Glutamatergic neuron (in vitro differentiated cells): ENCODE measurements at places on chromosomes 11 and 22. TPM values are rescaled to one million over a fixed set of nuclear protein-coding genes. Genes with fewer than 3 reads are reported as not detected.
A peak's percentile ranks its signal among the peaks of the same experiment; 100 is the strongest.

RASGRP2 gene
- 2.9 TPM for total RNA-seq

WNT7B gene
- 0.37 TPM for total RNA-seq

CD44 gene
- 0.71 TPM for total RNA-seq

APOL5 gene
- total RNA-seq = not detected

ZP1 gene
- total RNA-seq = not detected

HORMAD2 gene
- not detected for total RNA-seq

CECR2 gene
- 178 TPM for total RNA-seq

HBD gene
- total RNA-seq = not detected

RASSF10 gene
- not detected for total RNA-seq

OR5A1 gene
- total RNA-seq = not detected

CTNND1 gene
- total RNA-seq = 344 TPM

ROM1 gene
- 1.3 TPM for total RNA-seq

MYBPC3 gene
- total RNA-seq = not detected

GRCh38 chr11:9787260-9787659 lies 123.4 kb downstream of the SWAP70 start:
- no peaks in the 10 kb centered on the region for H3K36me3 ChIP-seq
- H3K4me3 ChIP-seq = no peak overlapping the region
- peaks cover 1% of the 10 kb centered on the region for H3K27me3 ChIP-seq
- no peak overlapping the region for H3K27ac ChIP-seq
- H3K4me1 ChIP-seq = no peaks in the 10 kb centered on the region

GRCh38 chr11:12769834-12770345 lies 95.7 kb downstream of the TEAD1 start:
- H3K27ac ChIP-seq = no peak overlapping the region
- H3K4me1 ChIP-seq = peaks cover 39% of the 10 kb centered on the region
- peaks cover 5% of the 10 kb centered on the region for H3K36me3 ChIP-seq

GRCh38 chr11:10407055-10407454 lies 48.0 kb upstream of the AMPD3 start:
- no peaks in the 10 kb centered on the region for H3K4me1 ChIP-seq
- H3K27ac ChIP-seq = no peak overlapping the region
- H3K27me3 ChIP-seq = peaks cover 2% of the 10 kb centered on the region
- no peak for DNase-seq
- H3K36me3 ChIP-seq = no peaks in the 10 kb centered on the region

- no peak for DNase-seq
- H3K4me1 ChIP-seq = peaks cover 30% of the 10 kb centered on the region
- H3K4me3 ChIP-seq = peak overlapping the region; percentile 25
- peaks cover 5% of the 10 kb centered on the region for H3K36me3 ChIP-seq
- H3K27ac ChIP-seq = no peak overlapping the region
Observed at GRCh38 chr11:72741849-72742512, 10.2 kb downstream of the ARAP1 start.

- no peaks in the 10 kb centered on the region for H3K27me3 ChIP-seq
- no peak overlapping the region for H3K4me3 ChIP-seq
- no peak overlapping the region for H3K27ac ChIP-seq
- no peaks in the 10 kb centered on the region for H3K4me1 ChIP-seq
- no peak for DNase-seq
- H3K36me3 ChIP-seq = no peaks in the 10 kb centered on the region
Observed at GRCh38 chr11:32402836-32403235, 32.5 kb downstream of the WT1 start.

DNA sequence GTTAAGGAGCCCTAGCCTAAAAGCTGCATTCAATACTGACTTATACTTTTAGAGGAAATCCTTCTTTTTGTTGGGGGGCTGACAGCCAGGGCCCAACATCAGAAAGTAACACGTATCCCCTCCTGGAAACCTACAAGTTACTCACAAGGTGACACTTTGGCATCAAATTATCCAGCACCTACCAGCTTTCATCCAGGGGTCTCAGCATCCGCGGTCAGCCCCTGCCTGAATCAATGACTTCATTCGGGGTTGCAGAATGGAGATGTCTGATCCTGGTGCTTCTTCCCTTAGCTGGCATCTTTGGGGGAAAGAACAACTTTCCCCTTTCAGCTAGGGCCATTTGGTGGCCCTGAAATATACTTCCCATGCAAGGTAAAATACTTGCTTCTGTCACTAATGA lies 5.3 kb upstream of the NAP1L4 start:
- H3K27me3 ChIP-seq = peaks cover 5% of the 10 kb centered on the region
- no peaks in the 10 kb centered on the region for H3K36me3 ChIP-seq
- DNase-seq = no peak
- H3K27ac ChIP-seq = no peak overlapping the region
- H3K4me1 ChIP-seq = no peaks in the 10 kb centered on the region

- no peak overlapping the region for H3K27ac ChIP-seq
- no peaks in the 10 kb centered on the region for H3K36me3 ChIP-seq
- DNase-seq = no peak
- H3K27me3 ChIP-seq = no peaks in the 10 kb centered on the region
Observed at GRCh38 chr11:78541537-78541936, 33.1 kb downstream of the NARS2 start.

DNA sequence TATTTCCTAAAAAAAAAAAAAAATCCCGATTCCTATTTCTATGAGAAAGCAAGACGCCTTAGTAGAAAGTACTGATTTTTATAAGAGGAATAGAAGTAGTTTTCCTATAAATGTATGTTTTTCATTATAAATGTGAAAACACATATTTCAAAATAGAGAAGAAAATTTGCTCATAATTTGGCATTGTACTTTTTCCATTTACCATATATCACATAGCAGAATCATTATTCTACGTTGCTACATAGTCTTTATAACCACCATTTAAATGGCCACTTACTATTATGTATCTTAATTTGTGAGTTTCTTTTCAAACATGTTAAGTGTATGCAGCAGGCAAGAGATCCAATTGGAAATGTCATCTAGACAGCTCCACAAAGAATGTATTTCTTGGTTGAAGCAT lies 99.0 kb downstream of the CCDC34 start:
- H3K4me3 ChIP-seq = no peak overlapping the region
- no peak overlapping the region for H3K27ac ChIP-seq
- no peaks in the 10 kb centered on the region for H3K27me3 ChIP-seq
- peaks cover 2% of the 10 kb centered on the region for H3K4me1 ChIP-seq
- no peak for DNase-seq

DNA sequence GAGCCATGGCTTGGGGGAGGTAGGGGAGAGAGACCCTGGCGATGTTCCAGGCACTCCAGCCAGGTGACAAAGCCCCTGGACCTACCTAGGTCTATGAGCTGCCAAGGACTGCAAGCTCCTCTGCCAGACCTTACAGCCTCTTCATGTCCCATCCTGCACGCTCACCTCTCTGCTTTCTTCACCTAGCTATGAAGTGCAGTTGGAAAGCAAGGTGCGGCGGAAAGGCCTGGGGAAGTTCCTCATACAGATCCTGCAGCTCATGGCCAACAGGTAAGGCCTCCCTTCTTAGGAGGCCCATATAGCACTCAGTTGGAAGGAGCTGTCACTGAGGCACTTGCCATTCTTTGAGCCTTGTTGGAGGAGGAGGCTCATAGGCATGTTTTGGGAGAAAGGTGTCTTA lies 13.8 kb downstream of the NAA40 start:
- peaks cover 5% of the 10 kb centered on the region for H3K4me1 ChIP-seq
- DNase-seq = no peak
- no peaks in the 10 kb centered on the region for H3K36me3 ChIP-seq
- no peak overlapping the region for H3K4me3 ChIP-seq
- no peak overlapping the region for H3K27ac ChIP-seq

DNA sequence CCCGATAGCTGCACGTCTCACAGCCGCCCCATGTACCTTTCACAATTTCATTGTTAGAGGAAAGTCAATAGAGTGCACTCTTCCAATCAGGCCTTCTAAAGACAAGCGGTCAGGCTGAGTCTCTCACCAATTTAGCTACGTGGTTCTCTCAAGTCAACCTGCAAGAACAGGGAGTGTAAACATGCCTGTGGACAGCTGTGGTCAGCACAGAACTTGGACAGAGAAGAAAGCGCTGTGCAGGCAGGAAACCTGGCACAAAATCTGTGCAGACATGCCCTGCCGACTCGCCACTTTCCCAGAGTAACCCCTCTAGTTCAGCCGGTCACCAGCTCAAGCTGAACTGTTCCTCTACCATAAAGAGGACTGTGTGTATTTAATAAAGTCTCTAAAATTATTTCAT lies 39.5 kb downstream of the CHKA start:
- H3K36me3 ChIP-seq = peaks cover 4% of the 10 kb centered on the region
- no peaks in the 10 kb centered on the region for H3K27me3 ChIP-seq
- H3K27ac ChIP-seq = peak overlapping the region; percentile 29
- peaks cover 14% of the 10 kb centered on the region for H3K4me1 ChIP-seq
- H3K4me3 ChIP-seq = peak overlapping the region; percentile 1

DNA sequence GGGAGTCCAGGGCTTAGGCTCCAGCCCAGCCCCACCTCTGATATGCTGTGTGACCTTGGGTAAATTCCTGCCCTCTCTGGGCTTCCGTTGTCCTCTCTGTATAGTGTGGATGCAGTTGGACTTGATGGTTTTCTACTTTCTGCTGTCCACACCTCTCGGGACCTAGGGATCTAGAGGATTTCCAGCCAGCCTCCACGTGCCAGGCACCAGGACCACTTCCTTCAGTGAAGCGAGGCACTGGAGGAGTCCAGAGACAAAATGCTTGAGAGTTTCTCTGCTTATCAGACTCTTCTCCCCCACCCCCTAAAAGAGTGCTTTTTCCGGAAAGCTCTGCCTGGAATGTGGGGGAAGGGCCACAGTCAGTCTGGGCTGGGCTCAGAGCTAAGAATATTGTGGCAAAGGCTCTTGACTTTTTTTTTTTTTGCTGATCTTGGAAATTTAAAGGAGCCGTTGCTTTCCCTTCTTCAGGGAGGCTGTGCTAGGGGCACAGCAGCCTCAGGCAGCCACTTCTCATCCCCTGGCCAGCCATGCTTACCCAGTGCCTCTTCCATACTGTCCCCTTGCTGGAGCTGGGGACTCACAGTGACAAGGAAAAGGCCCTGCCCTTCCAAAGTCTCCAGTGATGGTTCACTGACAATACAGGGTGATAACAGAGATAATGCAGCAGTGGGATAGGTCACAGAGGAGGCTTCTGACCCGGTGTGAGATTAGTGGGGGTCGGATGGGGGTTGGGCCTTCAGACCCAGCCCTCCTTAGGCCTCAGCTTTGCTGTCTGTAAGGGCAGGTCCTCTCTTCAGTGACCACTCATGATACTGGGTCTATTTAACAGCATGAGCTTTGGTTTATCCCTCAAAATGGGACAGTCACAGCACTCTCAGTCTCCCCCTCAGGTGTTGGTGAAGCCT lies 2.9 kb upstream of the SERPINH1 start:
- H3K36me3 ChIP-seq = no peaks in the 10 kb centered on the region
- H3K27me3 ChIP-seq = peaks cover 9% of the 10 kb centered on the region
- no peak overlapping the region for H3K4me3 ChIP-seq
- H3K27ac ChIP-seq = no peak overlapping the region

DNA sequence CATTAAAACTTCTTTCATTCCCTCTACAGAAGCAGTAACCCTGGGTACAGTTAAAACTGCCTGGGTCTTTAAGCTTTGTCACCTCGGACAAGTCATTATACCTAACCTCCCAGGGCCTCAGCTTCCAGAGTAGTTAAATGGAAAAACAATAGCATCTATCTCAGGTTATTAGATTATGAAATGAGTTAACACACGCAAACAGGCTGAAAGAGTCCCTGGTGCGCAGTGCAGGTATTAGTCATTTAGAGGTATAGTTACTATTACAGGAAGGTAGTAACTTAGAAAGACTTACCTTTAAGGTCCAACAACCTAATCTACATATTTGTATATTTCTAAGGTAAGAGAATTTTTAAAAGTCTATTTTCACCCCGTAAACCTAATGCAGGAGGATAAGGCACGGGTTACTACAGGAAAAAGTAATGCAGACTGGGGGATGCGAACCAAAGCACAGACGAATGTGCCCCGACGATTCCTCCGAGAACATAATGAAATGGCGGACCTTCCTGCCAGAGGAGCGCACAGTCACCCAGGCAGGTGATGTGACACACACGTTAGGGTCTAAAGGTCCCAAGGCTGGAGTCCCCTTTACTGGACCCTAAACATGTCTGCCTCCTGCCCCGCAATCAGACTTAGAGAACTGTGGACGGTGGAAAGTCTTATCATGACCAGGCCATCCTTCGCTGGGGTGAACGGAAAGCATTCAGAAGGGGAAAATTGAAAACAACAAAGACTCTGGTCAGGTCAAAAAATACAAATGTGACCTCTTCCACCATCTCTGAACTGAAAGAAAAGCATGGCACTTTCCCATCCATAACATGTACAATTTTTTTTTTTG lies 1.3 kb downstream of the NAP1L4 start:
- H3K27ac ChIP-seq = peak overlapping the region; percentile 97
- H3K36me3 ChIP-seq = no peaks in the 10 kb centered on the region
- peaks cover 25% of the 10 kb centered on the region for H3K4me1 ChIP-seq
- DNase-seq = no peak
- peak overlapping the region; percentile 99 for H3K4me3 ChIP-seq
- peaks cover 4% of the 10 kb centered on the region for H3K27me3 ChIP-seq

- no peak overlapping the region for H3K27ac ChIP-seq
- H3K27me3 ChIP-seq = peaks cover 10% of the 10 kb centered on the region
- no peaks in the 10 kb centered on the region for H3K36me3 ChIP-seq
- H3K4me1 ChIP-seq = peaks cover 8% of the 10 kb centered on the region
- no peak overlapping the region for H3K4me3 ChIP-seq
Observed at GRCh38 chr22:41261541-41262249, 21.0 kb upstream of the CHADL start.

- no peak for DNase-seq
- H3K27ac ChIP-seq = no peak overlapping the region
- H3K4me1 ChIP-seq = no peaks in the 10 kb centered on the region
- H3K36me3 ChIP-seq = no peaks in the 10 kb centered on the region
- H3K27me3 ChIP-seq = no peaks in the 10 kb centered on the region
- H3K4me3 ChIP-seq = no peak overlapping the region
Observed at GRCh38 chr11:87819151-87819550, 356.1 kb downstream of the RAB38 start.

DNA sequence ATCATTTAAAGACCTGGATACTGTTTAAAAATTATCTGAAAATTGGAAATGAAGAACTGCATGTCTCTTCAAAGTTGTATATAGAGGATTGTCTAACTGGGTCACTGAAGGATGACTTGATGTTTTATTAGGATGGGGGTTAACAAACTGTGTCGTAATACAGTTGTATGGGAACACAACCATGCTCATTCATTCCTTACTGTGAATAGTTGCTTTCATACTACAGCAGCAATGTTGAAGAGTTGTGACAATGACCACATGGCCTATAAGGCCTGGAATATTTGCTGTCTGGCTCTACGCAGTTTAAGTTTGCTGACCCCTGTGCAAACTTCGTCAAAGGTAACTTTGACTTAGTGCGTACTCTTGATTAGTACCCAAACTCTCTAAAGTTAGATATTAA lies 38.4 kb downstream of the FDX1 start:
- no peak overlapping the region for H3K4me3 ChIP-seq
- no peak overlapping the region for H3K27ac ChIP-seq
- H3K36me3 ChIP-seq = no peaks in the 10 kb centered on the region
- no peaks in the 10 kb centered on the region for H3K4me1 ChIP-seq
- H3K27me3 ChIP-seq = no peaks in the 10 kb centered on the region

- no peaks in the 10 kb centered on the region for H3K4me1 ChIP-seq
- H3K27me3 ChIP-seq = no peaks in the 10 kb centered on the region
- no peak overlapping the region for H3K4me3 ChIP-seq
- H3K36me3 ChIP-seq = no peaks in the 10 kb centered on the region
- DNase-seq = no peak
Observed at GRCh38 chr11:127926721-127927120, 660.6 kb downstream of the ETS1 start.

- no peaks in the 10 kb centered on the region for H3K27me3 ChIP-seq
- no peaks in the 10 kb centered on the region for H3K36me3 ChIP-seq
- H3K4me3 ChIP-seq = no peak overlapping the region
- H3K27ac ChIP-seq = no peak overlapping the region
Observed at GRCh38 chr11:34316347-34317035, 41.3 kb downstream of the ABTB2 start.
